ENCODE measurements at places on chromosomes 7 and 10.

DNA sequence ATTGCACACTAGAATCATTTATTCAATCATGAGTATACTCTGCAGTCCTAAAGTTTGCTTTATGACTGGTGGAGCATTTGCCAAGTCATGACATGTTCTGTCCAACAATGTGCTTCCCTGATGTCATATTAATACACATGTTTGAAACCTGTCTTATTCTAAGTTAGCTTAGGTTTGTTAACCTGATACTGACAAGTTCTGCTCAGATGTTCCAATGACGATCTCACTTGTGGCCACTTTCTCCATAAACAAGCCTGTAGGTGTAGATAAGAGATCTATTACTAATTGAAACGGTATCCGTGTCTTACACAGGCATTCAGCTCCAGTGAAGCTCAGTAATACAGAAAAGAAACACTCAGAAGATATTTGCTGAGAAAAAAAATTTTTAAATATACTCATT, 64.9 kb downstream of the GPR37 start:
- DNase-seq = peak; percentile 26

GRCh38 chr10:100347568-100348195, 649 bp downstream of the SCD start:
- peak; percentile 44 for DNase-seq

DNA sequence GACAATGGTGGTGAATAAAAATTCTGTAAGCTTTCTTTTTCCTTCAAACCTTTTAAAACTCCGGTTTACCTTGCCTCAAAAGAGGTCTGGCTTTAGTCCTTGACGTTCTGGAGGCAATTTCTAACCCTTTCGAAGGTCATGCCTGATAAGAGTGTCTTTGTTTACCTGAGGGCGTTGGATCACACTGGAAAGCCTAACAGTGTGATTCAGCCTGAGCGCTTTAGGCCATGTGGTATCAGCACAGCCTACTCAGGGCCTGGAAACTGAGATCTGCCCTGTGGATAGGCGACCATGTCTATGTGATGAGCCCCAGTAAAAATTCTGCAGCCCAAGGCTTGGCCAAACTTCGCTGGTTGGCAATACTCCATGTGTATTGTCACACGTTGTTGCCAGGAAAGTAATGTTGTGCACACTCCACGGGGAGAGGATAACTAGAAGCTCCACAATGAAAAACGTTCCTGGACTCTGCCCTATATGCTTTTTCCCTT, 10.7 kb downstream of the CCDC6 start:
- no peak for DNase-seq

GRCh38 chr7:128113839-128114238, 82.6 kb upstream of the LRRC4 start:
- DNase-seq = no peak

GRCh38 chr7:140455743-140456142, 23.6 kb downstream of the MKRN1 start:
- no peak for DNase-seq
